ENCODE measurements at places on chromosomes 1 and 21. TPM values are rescaled to one million over a fixed set of nuclear protein-coding genes. Genes with fewer than 3 reads are reported as not detected.

NR5A2 gene
- 0.83 TPM for total RNA-seq

TBX15 gene
- total RNA-seq = 1.2 TPM

PRDM15 gene
- 5.0 TPM for total RNA-seq

- DNase-seq = no peak
- H3K27me3 ChIP-seq = no peaks in the 10 kb centered on the region
- H3K4me3 ChIP-seq = no peak overlapping the region
- H3K27ac ChIP-seq = no peak overlapping the region
Measured at GRCh38 chr1:56120021-56120420, 459.3 kb downstream of the PLPP3 start.

All from esophagus muscularis mucosa (tissue), 4 donors.